ENCODE measurements at places on chromosomes 7 and 10. TPM values are rescaled to one million over a fixed set of nuclear protein-coding genes. Genes with fewer than 3 reads are reported as not detected.

GRCh38 chr10:52027055-52027705, 286.9 kb upstream of the DKK1 start:
- no peak for DNase-seq

DNA sequence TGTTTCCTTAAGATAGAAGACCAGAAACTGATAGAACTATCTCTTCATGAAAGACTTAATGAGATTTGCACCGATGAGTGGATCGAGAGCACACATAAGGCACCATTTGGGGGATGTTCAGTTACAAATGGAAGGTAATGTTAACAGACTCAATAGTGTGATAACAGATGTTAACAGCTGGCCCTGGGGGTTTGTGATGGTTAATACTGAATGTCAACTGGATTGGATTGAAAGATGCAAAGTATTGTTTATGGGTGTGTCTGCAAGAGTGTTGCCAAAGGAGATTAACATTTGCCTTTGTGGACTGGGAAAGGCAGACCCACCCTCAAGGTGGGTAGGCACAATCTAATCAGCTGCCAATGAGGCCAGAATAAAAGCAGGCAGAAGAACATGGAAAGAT, 130.5 kb upstream of the DGKB start:
- DNase-seq: no peak

DNA sequence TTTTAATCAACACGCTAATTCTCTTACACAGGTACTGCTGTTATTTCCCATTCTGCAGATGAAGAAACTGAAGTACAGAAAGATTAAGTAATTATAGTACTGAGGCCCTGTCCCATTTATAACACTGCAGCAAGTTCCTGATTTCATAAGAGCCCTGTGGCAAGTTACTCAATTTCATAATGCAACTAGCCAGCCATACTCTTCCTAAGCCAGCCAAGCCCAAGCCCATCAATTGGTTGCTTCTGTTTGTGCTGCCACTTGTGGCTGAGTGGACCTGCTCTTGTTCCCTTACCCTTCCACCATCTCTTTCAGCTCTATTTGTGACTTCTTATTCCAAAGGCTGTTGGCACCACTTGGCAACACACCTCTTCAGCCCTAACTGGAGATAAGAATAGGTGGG, 19.7 kb upstream of the PRPF18 start:
- no peak for DNase-seq

DNA sequence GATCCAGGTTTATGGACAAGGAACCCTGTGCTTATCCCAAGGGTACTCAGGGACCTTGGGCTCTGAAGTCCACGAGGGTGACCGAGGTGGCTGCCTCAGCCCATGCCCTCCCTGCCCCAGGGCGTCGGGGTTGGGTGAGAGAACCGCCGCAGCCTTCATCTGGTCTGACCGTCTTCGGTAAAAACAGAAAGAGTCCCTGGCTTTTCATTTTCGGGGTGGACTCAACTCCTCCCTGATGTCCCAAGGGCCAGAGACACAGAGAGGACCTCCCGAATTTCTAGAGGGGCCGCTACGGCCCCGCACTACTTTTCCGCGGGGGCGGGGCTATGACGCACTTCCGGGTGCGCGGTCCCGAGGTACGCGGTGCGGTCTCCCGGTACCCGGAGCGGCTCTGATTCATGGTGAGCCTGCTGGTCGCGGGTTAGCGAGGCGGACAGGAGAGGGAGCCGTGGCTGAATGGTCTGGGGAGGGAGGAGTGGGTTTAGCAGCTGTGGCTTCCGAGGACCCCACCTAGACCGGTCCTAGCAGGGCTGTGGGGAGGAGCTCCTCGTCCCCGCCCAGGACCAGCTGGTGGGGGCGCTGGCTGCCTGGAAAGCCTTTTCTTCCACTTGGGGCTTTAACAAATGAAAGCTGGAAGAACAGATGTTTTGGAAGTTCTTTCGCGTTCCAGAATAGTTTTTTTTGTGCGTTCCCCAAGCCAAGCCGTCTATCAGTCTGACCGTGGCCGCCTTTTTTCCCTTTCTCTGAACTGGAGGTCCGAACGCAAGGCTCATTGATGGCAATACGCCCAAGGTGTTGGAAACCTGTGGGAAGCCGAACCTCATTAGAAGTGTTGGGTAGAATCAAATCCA, at the start of gene ZSCAN21:
Gene ZSCAN21, plus strand, starts transcription at position 334 of the 851 bp plus-strand sequence. CDS start 7,233 bp downstream, outside the sequence.
- DNase-seq: peak; percentile 97

- DNase-seq: no peak
Measured at GRCh38 chr7:40978047-40978446, 724.8 kb downstream of the INHBA start.

DNA sequence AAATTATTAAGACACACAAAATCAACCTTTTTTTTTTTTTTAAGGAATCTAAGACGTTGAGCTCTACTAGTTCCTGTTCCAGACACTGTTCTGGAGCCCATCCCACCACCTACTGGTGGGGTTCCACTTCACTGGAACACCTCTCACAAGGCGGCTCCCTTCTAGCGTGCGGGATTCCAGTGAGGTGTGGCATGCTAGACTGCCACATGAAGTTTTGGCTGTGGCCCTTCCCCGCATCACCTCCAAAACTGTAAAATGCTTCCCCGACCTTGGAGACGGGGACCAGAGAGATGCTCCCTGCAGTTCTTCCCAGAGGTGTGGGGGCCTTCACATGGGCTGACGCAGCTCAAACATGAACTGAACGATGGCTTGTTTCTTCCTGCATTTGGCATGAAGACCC, 12.6 kb downstream of the FAM53B start:
- peak; percentile 65 for DNase-seq

DNA sequence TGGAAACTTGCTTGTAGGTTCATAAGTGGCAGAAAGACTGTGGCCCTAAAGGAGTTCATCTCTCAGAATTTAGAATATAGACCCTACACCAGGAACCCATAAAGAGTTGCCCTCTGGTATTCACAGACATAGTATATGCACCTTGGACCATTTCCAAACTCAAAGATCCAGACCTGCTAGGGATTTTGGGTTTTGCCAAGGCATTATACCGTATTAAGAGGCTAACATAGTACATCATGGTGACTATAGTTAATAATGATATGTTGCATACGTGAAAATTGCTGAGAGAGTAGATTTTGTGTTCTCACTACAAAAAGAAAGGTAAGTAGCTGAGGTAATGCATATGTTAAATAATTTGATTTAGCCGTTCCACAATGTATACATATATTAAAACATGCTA, 13.9 kb downstream of the IFIT3 start:
- no peak for DNase-seq

- no peak for DNase-seq
Measured at GRCh38 chr10:71658467-71658745, 61.2 kb downstream of the C10orf105 start.

Gene SPAG6
- total RNA-seq: 0.51 TPM

- DNase-seq: no peak
Measured at GRCh38 chr7:323410-323809, 33.4 kb downstream of the FOXL3 start.

DNA sequence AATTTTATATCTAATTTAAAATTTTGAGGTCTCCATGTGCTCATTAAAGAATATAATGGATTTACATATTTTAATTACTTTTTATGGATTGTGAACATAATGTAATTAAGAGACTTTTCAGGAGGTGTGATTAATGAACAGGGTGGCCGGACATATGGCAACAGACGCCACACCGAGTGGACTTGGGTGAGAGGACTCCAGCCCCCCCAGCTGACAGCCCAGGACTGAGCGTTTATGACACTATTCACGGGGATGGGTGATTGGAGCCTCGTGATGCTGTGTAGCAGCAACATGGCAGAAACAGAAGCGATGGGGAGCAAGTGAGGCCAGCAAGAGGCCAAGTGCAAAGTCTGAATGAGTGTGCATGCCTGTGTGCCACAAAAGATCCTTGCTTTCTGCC, 1176.9 kb downstream of the TYW1 start:
- DNase-seq: no peak

DNA sequence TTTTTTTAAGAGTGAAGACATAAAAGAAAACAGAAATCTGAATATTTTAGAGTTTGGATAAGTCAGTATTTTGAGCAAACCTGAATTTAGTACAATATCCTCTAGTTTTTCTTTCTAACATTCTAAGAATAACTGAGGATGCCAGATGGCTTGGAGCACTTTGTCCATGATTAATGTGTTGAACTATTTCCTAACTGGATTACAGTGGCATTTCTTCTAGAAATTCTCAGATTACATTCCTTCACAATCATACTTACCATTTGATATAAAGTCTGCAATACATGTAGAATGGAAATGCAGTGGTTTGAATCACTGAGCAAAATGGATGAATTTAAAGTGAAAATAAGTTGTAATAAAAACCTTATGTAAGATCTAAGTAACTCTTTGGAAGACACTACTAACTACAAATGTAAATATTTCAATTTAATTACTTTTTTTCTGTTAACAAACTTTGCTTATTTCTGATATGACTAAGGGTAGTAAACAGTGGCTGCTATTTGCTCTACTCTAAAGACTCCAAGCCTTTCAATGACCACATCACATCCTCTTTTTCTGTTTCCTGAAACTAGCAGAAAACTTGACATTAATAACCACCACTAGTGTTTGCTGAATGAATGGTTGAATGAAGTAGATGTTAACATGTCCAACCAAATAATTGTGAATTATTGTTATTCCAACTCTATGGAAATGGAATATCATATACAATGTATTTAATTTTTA, 102.8 kb downstream of the PRKG1 start:
- no peak for DNase-seq

DNA sequence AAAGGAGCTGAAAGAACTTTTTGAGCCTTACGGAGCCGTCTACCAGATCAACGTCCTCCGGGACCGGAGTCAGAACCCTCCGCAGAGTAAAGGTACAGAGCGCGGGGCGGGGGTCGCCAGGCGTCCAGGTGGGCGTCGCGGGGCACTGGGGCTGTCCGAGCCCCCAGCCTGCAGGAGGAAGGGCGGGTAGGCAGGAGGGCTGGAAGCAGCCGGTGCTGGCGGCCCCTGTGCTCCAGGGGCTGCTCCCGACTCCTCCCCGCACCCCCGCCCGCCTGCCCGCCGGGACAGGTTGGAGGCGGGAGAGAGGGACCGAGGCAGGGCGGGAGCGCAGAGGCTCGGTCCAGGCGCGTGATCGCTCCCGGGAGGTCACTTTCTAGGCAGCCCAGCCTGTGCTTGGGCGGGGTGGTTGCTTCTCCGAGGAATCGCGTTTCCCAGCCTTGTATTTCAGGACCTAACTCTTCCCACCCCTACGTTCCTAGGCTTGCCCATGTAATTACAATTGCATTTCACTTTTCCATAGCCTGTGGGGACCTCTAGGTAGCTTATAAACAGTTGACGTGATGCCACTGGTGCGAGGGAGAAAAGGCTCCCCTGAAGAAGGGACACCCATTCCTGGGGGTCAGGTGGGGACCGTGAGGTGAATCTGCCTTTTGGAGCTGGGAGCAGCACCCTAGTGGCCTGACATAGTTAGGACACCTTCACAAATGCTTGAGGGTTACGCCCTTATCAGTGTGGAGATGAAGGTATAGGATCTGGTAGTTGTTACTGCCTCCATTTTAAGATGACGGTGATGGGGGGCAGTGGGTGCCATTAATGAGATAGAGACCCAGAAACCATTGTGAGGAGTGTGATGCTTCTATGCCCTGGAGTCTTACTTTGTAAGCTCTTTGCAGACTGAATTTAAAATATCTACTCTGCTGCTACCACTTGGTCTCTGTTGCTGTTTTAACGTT, 148.2 kb downstream of the CELF2 start:
- no peak for DNase-seq

GRCh38 chr10:69649786-69650550, 19.9 kb downstream of the FAM241B start:
- no peak for DNase-seq

Gene SRRT
- total RNA-seq: 135 TPM

DNA sequence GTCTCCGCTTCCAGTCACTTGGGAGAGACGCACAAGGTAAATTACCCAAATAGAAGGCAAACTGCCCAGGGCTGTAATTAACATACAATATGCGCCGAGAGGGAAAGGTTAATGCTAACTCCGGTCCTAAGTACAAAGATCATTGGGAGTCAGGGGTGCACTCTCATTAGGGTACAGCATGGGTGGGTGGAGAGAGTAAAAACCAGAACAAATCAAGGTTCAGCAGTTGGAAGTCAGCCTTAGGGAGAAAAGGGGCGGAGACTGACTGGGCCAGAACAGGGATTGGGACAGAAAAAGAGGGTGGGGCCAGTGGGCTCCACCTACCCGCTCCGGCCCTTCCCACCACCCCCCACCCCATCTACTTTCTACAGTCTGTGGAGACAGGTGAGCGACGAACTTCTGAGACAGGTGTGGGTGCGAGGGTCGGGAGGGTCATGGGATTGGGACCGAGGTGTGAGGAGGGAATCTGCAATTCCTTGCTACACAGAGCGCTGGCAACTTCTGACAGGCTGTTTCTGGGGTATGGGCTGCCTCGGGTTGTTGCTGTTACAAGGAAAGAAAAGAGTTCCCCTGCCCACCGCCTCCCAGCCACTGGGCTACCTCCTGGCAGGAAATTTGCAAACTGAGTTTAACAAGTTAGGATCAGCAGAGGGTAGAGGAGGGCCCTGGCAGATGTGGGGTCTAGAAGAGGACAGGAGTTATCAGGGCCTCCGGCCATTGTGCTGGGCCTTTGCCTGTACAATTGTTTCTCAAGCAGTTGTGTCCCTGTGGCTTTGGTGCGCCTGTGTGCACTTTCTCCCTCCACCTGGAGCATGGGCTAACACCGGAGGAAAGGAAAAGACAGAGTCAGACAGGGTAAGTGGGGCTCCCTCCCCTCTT, at the start of gene TMEM139:
Gene TMEM139, plus strand, starts transcription at position 368 of the 879 bp plus-strand sequence. CDS start 1,000 bp downstream, outside the sequence.
- DNase-seq: no peak

GRCh38 chr7:131358636-131359035, 31.0 kb downstream of the MKLN1 start:
- no peak for DNase-seq

DNA sequence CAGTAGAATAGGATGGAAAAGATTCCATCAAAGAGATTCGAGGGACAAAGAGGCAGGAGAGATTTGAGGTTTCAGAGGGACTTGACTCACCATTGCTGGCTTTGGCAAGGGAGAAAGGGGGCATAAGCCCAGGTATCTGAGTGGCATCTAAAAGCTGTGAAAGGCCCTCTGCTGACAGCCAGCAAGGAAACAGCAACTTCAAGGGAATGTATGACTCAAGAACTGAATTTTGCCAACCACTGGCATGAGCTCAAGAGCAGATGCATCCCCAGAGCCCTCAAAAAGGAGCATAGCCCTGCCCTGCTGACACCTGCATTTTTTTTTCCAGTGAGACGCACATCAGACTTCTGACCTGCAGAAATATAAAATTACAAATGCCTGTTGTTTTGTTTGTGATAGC, 19.6 kb upstream of the ADAM12 start:
- DNase-seq: no peak

Gene TYW1B
- 2.4 TPM for total RNA-seq

GRCh38 chr7:117216436-117217069, 106.3 kb downstream of the WNT2 start:
- DNase-seq: no peak

GRCh38 chr7:126557271-126557670, 695.5 kb downstream of the GRM8 start:
- no peak for DNase-seq

GRCh38 chr10:15236340-15236739, 67.8 kb upstream of the NMT2 start:
- DNase-seq: no peak

Gene CYP2C9
- total RNA-seq: 0.51 TPM
